ENCODE measurements at places on chromosomes 5 and 9.

- no peak for DNase-seq
These were observed 5.1 kb downstream of the OBP2A start for GRCh38 chr9:135551031-135551430.

- no peak for DNase-seq
These were observed 20.4 kb upstream of the COL27A1 start for GRCh38 chr9:114134827-114135396.

DNA sequence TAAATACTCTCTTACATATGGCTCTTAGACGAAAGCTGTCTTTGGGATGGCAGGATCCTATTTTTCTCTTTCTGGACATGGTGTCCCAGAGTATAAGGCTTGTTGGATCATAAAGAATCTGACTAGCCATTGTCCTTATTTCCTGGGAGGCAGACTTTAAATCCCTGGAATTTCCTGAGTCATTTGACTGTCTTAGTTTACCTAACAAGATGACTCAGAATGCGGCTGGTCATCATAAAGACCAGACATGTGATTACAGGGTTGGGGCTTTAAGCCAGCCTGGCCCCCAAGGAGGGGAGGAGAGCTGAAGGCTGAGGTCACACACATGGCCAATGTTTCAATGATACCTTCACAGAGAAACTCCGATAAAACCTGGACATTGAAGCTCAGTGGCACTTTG lies 37.2 kb downstream of the FAM240B start:
- no peak for DNase-seq

GRCh38 chr9:125991886-125992529 lies 244.8 kb downstream of the PBX3 start:
- DNase-seq, result no peak

- no peak for DNase-seq
These were observed 396.0 kb downstream of the LRRC70 start for GRCh38 chr5:62974623-62975022.

DNA sequence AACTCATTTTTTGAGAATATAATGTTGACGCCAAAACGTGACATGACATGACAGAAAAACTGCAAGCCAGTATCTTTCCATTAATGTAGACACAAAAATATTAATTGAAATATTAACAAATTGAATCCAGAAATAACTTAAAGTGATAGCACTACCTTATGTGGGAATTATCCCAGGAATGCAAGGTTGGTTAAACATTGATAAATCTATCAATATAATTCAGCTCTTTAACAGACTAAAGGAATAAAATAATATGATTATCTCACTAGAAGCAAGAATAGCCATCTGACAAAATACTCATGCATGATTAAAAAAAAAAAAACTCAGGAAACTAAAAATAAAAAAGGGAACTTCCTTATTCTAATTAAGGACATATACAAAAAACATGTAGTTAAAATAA lies 6.8 kb downstream of the ZNF510 start:
- DNase-seq, result no peak

- DNase-seq, result no peak
These were observed 24.5 kb downstream of the ABHD17B start for GRCh38 chr9:71886541-71886940.

DNA sequence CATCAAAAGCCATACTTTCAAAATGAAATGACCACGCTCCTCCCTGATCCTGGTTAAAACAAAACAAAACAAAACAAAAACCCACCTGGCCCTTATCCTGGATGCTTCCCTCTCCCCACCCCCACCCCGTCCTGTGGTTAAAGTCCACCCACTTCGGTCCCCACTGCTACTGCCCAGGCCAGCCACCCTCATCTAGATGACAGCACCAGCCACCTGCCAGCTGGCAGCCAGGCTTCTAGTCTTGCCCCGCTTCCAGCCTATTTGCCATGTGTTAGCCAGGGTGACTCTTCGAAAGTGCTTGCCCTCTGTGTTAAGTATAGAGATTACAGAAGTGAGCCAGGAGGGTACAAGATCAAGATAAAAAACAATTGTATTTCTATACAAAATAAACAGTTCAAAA lies 27.5 kb upstream of the NCS1 start:
- no peak for DNase-seq

- no peak for DNase-seq
These were observed 11.1 kb upstream of the SHOC1 start for GRCh38 chr9:111805830-111806241.
